Mesenteric fat pad (tissue), 1 donor: ENCODE measurements at places on chromosomes 3 and 15.

DNA sequence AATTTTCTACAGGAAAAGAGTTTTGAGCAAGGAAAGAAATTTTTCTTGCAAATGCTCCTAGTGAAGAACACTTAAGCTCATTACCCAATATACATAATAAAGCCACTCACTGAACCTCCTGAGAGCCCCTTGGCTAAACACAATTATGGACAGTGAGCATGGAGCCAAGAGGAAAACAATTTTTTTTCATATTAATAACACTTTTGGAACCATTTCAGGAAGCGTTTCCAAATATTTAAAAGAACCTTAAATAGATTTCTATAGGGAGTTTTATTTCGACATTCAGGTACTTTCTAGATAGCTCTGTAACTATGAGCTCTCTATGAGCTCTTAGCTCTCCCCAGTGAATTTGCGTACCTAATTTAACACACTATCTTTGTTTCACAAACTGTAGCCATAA, 581.1 kb downstream of the ZNF385D start:
- no peak for DNase-seq

DNA sequence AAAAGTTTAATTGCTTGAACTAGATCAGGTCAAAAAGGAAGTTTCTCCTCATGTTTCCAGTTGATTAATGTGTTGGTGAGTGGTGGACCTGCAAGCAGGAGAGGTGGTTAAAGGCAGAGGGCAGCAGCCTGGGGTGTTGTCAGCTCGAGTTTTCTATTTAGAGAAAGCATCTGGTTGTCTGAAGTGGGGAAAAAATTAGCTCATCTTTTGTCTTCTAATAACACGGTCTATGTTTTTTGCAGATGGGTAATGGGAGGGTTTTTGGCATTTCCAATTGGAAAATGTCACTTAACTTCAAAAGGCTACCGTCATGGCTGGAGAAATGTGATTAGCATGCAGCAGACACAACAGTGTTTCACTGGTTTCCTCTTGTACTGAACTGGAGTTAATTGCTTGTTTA, 122.6 kb downstream of the ITPR1 start:
- DNase-seq, result no peak

DNA sequence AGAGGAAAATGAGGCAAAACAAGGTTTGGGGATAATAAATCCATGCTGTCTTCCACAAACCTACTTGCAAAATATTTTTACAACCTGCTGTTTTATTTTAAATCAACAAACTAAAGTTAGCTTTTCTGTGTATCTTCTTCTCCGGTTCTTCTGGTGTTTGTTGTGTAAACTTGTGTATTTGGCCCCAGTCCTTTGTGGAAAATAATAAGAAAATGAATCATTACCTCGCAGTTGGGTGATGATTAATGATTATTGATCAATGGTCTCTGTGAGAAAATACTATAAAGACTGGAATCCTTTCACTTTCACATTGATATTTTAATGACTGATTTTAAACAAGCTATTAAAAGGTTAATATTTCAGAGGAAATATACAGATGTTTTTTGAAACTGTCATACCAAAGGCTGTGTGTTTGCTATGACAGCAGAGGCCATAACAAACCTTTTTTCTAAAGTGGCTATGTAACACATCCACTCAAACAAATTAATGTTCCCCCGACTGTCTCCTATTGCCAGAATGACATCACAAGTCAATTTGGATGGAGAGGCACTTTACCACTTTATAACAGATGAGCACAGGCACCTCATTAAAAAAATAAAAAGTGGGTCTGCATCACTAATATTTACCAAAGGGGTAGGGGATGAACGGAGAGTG, 152.5 kb downstream of the MEX3B start:
- no peak for DNase-seq

GRCh38 chr3:128736601-128737000, 10.6 kb downstream of the RAB7A start:
- no peak for DNase-seq

GRCh38 chr3:3196148-3196861, 16.8 kb upstream of the CRBN start:
- DNase-seq, result no peak

GRCh38 chr3:12308517-12308916, 19.6 kb downstream of the PPARG start:
- DNase-seq, result no peak

GRCh38 chr15:60932051-60932915, 296.8 kb downstream of the RORA start:
- DNase-seq, result no peak

DNA sequence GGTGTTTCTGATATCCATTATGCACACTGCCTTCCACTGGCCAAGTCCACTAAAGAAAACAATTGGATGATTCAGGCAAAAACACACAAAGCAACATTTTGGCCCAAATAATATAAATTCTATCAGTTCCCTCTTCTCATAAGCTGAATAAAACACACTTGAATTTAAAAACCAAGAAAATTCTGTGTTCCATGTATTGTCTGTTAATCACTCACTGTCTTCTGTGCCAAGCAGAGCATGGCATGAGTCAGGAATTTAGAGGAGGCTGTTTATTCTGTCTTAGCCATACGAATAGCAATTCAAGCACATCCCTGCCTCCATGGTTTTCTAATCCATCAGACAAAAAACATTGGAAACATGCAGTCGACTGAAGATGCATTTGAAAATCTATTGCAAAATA, 215.6 kb upstream of the UMPS start:
- DNase-seq, result no peak

GRCh38 chr15:45612790-45613415, 21.9 kb upstream of the SQOR start:
- DNase-seq, result no peak

DNA sequence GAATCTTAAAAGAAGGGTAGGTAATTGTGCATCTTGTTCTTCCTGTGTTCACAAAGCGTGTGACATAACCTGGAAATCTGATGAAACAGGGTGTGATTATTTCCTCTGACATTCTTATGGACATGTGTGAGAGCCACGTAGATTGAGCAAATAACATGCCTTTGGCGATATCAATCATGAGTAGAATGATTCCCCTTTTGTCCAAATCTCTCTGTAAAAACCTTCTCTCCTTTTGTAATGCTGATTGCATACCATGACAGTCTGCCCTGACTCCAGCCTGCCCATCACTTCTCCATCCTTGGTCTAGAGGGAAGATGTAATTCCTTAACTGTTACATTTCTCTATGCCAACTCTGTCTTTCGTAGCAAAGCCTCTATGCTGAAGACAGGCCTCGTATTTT, 115.0 kb downstream of the IL5RA start:
- no peak for DNase-seq

- no peak for DNase-seq
Observed at GRCh38 chr15:77871852-77872371, 205.6 kb downstream of the TBC1D2B start.

- DNase-seq, result peak; percentile 98
Observed at GRCh38 chr15:67120839-67121643, 55.6 kb downstream of the SMAD3 start.

GRCh38 chr15:78570710-78571109, 5.4 kb downstream of the CHRNA5 start:
- no peak for DNase-seq

GRCh38 chr3:139830817-139831216, 104.2 kb upstream of the CLSTN2 start:
- DNase-seq, result no peak

DNA sequence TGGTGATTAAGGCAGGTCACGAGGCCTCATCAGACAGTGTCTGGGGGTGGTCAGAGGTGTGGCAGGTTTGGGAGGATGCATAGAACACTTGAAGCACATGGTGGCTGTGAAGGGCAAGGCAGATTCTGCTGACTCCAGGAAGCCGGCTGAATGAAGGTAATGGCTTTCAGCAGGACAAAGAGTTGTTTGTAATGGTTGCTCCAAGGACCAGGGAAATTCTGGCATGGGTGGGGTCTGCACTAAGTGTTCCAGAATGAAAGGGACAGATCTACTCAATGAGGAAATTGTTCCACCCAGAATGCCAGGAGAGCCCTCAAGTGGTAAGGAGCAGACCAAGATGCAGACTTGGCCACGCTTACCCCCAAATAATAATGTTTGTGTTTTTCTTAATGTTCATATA, 70.7 kb upstream of the ACAD9 start:
- no peak for DNase-seq

DNA sequence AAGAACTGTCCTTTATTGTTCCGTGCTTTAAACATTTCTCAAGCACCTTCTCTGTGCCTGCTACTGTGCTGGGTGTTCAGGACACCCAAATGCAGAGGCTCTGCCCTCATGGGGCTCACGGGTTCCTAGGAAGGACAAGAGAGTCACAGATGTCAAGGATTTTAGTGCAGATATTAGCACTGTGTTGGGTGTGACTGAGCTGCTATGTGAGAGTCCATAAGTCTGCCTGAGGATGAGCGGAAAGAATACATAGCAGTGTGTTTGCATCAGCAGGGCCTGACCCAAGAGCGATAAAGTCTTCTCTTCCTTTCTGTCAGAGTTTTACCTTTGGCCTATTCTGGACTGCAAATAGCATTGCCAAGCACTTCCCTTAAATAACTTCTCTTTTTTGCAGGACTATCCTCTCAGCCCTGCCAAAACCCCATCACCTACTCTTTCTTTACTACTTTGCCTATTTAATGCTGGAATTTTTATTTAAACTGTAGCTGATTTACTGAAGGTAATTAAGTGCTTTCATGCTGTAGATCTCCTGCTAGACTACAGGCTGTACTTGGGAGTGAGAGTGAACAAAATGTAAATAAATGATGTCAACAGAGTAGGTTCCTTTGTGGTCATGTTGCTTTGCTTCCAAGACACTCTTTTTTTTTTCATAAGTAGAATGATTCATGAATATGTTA, 459.4 kb upstream of the TPRG1 start:
- DNase-seq, result no peak

DNA sequence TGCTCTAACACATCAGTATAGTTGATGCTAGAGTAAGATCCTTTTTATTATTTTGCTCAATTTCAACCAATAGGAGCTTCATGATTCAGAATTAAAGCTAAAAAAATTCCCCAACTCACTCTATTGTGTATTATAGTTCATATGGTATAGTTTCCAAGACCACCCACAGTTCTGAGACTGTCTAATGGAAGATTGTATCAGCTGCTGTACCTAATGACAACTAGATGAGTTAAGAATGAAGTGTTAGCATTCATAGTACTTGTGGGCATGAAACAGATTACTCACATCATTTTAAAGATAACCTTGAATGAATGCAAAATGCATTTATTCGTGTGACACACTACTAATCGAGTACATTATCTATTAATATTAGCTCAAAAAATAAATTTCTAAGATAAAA, 289.9 kb upstream of the ATP11B start:
- DNase-seq, result no peak

GRCh38 chr15:95839367-95839782, 491.1 kb upstream of the NR2F2 start:
- no peak for DNase-seq

GRCh38 chr3:9068051-9068450, 104.8 kb upstream of the RAD18 start:
- DNase-seq, result no peak

DNA sequence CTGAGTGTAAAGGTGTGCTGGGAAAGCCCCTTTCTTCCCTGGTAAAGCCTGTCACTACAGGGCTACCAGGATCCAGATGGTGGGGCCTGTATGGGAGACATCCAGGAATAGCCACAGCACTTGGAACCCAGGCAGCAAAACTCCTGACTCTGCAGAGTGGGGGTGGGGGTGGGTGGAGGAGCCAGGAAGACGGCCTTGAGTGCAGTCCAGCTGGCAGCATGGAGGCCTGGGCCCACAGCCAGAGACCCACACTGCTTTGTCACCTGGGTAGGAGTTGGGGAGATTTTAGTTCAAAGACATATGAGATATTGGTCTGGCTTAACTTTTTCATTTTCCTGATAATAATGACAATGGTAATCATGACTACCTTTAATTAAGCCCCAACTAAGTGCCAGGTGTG, 116.7 kb upstream of the MRPS22 start:
- no peak for DNase-seq

DNA sequence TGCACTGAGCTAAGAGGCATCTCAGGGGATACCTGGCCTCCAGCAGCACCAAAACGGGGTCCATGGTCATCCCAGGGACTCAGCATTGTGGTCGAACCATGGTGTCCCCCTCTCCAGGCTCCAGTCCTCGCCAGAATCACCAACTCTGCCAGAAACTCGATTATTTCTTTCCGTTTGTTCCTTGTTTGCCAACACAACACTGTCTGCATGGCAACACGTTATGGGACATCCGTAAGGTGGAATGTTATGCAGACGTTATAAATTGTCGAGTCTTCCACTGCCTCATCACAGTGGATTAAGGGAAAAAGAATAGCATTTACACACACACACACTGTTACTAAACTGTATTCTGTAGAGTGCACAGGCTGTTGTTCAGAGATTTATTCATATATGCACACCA, 52.5 kb upstream of the RPL32 start:
- DNase-seq, result no peak

- no peak for DNase-seq
Observed at GRCh38 chr3:179769411-179770247, 116.8 kb downstream of the USP13 start.

DNA sequence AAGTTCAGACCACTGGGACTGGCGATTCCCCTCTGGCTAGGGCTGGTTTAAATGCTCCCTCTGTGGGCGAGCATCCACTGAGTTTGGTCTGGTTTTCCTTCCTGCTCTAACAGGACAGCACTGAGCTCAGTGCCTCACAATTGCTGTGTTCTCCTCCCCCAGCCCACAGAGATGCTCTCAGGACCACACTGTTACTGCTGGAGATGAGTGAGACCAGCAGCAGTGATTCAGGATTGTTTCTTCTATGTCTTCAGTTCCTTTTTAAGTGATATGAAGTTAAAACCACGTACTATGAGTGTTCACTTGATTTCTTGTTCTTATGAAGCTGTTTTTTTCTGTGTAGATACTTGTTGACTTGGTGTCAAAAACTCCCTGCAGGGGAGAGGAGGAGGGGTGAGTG, 180.4 kb upstream of the COL8A1 start:
- no peak for DNase-seq

GRCh38 chr3:49785565-49786356, 581 bp downstream of the IP6K1 start:
- DNase-seq, result no peak

DNA sequence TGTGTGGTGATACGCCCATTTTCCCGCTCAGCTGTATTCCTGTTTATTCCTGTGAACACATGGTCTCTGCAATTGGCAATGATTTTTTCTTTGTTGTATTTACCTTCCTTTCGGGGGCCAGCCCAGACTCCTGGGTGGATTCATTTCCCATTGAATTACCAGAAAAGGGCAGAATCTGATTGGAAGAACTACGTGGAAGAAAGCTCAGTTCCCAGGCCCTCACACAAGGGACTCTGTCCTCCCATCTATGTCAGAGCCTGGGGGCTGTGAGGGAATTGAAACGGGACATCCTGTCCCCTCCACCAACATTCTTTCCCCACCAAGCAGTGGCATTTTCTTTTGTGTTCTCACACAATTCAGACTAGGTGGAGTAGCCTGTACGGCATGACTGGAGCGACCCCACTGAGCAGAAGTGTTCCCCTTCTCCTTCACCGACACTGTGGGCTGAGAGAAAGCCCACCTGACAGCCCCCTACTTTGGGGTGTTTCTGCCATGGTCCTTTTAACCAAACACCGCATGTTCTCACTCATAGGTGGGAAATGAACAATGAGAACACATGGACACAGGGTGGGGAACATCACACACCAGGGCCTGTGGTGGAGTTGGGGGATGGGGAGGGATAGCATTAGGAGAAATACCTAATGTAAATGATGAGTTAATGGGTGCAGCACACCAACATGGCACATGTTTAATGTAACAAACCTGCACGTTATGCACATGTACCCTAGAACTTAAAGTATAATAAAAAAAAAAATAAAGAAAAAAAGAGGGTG, 32.1 kb upstream of the RFTN1 start:
- DNase-seq, result no peak
